Stimulated activated CD4-positive, alpha-beta T cell treated with anti-CD3 and anti-CD28 coated beads, Interleukin-1b, Interleukin-23, amount 100 ng/mL, for 24 hours (primary cell): ENCODE measurements at places on chromosomes 5 and 9.

- no peak for DNase-seq
Measured at GRCh38 chr9:34783951-34784487, 74.1 kb upstream of the CCL21 start.

DNA sequence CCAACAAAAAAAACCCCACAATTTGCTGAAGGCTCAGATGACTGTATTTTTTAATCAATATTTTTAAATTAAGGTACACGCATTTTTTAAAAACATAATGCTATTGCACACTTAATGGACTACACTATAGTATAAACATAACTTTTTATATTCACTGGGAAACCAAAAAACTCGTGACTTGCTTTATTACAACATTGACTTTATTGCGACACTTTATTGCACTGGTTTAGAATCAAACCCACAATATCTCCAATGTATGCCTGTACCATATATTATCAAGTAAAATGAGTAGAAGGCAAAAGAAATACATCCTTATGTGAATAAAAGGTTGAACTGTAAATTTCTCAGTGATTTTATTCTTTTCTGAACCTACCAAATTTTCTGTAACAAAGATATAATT is 53.7 kb downstream of the RICTOR start:
- no peak for DNase-seq

- DNase-seq: no peak
Measured at GRCh38 chr9:83620841-83621636, 1.9 kb upstream of the IDNK start.

DNA sequence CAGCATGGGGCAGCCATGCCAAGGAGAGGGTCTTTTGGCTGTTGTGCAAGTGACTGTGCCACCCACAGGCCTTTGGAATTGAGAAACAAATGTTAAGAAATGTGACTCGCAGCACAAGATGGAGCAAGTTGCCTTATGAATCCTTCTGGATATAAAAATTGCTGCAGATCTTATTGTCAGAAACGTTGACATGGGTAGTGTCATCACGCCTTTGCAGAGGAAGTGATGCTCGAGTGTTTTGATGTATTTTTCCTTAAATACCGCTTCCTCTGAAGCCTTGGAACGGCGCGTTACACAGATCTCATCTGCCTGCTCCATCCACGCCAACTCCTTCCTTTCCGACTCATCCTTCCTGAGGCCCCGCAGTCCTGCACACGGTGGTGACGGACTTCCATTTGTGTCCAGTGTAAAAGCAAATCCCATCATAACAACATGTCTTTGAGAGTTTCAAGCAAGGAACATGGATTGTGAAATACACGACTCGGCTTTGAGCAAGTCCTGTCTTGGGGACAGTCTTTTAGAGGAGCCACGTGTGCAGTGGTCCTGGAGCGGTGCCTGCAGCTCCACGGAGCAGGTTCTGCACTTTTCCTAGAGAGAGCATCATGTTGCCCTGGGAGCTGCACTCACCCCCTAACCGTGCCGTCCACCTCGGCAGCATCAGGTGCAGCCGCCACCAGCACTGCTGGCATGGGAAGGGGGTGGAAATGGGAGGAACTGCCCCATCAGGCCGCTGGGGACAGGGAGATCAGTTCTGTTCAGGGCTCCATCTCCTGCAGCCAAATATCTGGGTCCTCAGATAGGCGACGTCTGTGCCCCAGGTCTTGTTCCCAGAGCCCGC is 15.1 kb downstream of the ROPN1L start:
- DNase-seq: no peak

DNA sequence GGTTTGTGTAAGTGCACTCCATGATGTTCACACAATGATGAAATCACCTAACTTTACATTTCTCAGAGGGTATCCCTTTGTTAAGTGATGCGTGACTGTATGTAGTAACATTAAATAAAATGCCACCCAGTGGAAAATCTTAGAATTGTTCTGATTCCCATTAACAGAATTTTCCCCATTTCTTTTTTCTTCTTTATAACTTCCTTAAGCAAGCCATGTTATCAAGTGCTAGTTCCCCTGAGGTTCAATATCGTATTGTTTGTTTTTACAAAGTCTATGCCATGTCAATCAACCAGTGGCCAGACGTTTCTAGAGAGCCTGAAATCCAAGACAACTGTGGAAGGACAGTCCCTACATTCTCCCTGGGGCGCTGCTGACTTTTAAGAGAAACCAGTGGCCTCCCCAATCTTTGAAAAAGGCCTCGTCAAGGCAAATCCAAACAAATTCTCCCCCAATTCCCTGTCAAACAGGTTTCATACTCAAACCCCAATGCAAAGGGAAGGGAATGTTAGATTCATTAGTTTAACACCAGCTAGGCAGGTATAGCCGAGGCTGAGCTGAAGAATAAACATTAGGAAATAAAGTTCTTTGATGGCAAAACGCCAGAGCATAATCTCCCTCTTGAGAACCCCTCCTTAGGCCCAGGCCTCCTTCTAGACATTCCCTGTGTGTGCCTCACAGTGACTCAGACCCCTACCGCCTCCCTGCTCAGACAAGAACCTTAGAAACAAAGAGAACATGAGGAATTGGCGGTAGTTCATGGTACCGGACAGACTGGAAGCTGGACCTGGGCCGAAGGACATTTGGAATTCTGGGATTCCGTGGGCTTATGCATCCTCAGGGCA is 198.7 kb downstream of the GNA14 start:
- no peak for DNase-seq

DNA sequence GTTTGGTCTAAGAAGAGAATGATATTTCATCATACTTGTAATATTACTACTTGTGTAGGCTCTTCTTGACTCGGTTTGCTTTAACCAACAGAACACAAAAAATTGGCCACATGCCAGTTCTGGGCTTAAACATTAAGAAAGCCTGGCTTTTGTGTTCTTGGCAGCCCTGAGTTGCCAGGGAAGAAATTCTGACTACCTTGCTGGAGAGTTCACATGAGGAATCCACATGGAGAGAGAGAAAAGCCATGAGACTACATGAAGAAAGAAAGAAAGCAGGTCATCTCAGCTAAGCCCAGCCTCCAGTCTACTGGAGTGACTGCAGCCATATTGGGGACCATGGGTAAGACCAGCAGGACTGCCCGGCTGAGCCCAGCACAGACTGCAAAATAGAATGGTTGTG is 524.8 kb downstream of the RAB3C start:
- no peak for DNase-seq

GRCh38 chr5:89377767-89378455 is 494.9 kb upstream of the MEF2C start:
- DNase-seq: no peak

DNA sequence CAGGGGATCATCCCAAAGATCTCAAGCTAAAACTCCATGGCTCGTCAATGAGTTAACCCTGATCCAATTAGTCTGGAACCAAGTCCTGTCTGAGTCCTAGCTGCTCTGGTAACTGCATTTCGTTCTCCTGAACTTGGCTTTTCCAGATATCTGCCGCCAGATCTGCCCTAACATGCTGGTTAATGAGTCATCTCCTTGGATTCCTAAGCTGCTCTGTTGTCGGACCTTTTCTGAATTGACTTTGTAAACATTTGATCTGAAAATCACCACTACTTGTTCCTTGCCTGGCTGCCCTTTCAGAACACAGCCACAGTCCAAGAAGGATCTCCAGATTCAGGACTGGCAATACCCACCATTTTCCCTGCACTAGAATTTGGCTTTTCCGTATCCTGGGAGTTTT is 473.0 kb downstream of the ZSWIM6 start:
- no peak for DNase-seq

DNA sequence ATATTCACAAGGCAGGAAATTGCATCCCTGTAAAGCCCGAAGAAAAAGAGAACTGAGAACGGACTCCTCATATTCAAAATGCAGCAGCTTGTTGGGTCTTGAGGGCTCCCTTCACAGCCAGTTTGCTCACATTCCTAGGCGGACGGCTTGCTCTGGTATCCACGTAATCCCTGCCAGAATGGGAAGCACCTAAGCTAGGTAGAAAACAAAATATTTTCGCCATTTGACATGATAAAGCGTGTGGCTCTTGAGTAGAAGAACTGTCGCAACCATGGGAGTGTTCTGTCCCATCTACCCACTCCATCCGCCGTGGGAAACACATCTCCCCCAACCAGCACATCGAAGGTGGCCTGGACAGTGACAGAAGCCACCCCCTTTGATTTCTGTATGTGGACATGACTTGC is 183.1 kb downstream of the GAS1 start:
- DNase-seq: no peak

DNA sequence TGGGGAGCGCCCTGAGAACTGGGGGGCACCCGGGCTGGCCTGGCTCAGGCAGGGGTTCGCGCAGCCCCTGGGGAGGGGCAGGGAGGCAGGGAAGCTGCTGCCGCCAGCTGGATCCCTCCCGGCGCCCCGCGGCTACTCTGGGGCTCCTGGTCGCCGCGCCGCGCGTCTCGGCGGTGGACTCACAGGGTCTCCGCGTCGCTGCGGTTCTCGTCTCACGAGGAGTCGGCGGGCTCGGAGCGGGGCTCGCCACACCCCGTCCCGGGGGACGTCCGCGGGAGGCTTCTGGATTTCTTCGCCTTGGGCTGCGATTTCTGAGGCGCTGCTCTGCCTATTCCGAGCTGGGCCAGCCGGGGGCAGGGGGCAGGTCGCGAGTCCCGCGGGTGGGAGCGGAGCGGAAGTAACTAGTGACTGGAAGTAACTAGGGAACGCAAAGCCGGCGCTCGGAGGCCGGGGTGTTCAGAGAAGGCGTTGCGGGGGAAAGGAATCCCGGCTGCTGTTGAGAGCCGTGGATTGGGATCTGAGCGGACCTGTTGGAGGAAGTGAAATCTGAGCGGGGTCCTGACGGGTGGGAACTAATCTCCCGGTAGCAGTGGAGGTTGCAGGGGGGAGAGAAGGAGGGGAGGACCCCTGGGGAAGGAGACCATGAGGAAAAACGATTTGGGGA is 511 bp downstream of the CYSTM1 start:
- DNase-seq: peak; percentile 46

GRCh38 chr9:5947912-5948311 is 57.2 kb downstream of the MLANA start:
- no peak for DNase-seq

DNA sequence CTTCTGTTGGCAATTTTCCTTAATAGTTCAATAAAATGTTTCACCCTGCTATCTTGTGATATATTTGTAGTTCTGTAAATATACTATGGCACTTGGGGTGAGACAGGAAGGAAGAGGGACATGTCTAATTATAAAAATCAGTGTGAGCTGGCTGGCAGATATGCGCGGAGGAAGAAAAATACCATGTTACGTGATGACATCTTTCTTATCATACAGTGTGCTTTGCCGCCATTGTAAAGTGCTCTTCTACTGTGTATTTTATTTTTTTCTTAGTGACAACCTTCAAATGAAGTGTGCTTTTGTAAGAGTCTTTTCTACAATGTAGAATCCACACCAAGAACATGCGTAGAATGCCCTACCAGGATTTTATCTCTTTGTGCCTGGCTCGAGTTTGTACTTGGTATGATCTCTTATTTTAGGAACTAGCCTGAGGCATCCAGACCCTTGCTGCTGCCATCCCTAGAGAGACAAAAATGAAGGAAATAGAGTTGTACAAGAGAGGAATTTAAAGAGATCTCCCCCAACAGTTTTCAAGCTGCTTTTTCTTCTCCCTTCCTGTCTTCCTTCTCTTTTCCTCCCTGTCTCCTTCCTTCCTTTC is 46.7 kb upstream of the RIOK2 start:
- no peak for DNase-seq

DNA sequence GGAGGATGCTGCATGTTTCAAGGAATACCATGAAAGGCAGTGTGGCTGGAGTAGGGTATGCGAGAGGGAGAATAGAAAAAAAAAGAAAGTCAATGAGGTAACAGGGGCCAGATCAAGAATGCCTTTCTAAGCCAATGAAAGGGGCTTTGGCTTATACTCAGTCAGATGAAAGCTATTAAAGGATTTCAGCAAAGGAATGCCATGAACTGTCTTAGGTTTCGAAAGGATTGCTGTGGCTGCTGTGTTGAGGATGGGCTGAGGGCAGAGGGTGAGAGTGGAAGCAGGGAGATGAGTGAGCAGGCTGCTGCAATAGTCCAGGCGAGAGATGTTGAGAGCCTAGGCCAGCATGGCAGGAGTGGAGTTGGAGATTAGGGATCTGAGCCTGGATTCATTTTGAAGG is 135.4 kb upstream of the CKMT2 start:
- DNase-seq: no peak

GRCh38 chr9:95857896-95858295 is 17.6 kb upstream of the ERCC6L2 start:
- DNase-seq: no peak

- no peak for DNase-seq
Measured at GRCh38 chr9:82128011-82128696, 139.6 kb downstream of the SPATA31D1 start.

DNA sequence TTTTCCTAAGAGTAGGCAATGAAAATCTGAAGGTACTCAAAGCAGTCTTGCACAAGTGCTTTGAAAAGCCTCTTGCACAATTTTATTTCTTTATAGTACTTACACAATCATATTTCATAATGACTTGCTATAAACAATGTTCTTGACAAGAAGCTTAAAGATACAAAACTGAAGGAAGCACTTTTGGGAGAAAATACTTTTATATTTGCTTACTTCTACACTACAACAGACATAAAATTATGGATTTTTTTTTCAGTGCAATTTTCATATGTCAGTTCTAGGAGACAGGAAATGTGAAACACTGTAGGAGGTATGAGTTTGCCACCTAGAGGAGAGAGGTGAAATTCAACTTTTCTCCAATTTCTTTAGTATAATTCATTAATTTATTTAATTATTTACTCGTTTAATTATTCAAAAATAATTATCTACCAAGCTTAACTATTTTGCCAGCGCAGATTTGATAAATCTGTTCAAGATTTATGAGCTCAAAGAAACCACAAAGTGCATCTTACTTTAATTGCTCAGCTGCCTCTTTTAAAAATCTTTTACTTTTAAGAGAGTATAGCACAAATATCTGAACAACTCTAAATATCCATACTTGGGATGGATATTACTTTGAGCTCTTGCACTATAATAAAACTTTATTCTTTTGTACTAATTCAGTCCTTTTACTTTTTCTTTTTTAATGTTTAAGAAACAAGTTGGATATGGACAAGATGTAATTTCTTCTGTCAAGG is 29.0 kb upstream of the CDKN2B start:
- no peak for DNase-seq

GRCh38 chr9:99722877-99723276 is 98.8 kb upstream of the NR4A3 start:
- DNase-seq: no peak

DNA sequence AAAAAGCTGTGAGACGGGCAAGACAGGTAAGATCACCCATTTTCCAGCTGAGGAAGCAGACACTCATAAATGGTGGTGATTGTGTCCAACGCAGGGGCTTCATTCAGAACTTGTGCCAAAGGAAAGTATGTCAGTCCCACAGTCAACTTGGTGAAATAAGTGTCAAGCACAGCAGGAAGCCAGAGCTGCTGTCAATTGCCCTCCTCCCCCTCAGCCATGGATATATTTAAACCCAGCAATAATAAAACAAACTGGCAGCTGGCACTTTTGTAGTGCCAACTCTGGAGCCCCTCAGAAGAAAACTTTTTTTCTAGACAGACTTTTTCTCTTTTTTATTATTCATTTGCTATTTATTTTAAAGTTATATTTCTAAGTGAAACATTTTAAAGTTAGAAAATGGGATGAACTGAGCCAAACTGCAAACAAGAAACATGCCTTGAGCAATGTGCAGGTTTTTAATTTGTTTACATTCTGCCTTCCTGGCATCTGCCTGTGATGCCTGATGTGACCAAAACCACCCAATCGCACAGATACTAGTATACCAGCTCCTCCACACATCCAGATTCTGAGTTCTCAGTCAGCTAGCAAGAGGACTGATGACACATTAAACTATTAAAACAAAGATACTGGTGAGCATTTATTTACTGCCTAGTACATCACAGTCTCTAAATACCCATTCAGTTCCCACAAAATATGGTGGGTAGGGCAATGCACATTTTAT is 17.0 kb downstream of the DMAC1 start:
- no peak for DNase-seq
